Right renal cortex interstitium (tissue), 3 donors: ENCODE measurements at places on chromosomes 16 and 17. TPM values are rescaled to one million over a fixed set of nuclear protein-coding genes. Genes with fewer than 3 reads are reported as not detected.

DNA sequence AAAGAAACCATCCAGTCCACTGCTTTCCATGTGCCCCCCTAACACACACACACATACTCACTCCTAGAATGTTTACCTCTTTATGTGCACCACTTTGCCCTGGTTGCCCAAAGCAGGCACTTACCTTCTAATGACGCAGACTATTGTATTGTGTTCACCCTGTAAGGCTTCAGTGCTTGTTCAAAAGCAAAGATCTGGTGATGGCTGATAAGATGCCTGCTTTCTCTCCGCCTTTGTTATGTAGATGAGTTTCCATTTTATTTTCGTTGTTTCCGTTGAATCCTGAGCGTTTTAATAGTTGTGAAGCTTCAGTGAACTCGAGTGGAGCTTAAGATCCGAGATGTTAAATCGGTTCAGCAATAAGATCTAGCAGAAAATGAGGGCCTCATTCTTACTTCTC, 452.7 kb downstream of the TMEM114 start:
- no peak for DNase-seq

DNA sequence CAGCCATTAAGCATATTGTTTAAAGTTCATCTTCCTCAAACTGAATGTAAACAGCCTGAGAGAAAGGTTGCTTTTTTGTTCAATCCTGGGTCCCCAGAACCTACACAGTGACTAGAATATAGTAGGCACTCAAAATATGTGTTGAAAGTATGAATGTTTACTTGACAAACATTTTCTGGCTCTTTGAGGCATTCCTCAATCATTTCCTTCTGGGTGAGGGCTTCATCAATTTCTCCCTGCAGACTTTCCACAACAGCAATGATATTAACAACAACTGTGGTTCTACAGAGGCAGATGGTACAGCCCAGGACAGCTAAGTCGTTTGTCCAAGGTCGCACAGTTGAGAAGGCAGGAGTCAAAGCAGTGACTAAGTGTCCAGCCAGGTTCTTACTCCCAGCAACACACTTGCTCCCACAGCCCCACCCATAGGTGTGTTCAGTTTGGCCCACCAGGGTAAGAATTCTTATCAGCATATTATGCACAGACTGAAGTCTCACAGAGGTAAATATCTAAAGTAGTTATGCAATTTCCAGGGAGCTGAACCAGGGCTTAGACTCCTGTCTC, 61.1 kb downstream of the HS3ST3B1 start:
- DNase-seq: no peak

DNA sequence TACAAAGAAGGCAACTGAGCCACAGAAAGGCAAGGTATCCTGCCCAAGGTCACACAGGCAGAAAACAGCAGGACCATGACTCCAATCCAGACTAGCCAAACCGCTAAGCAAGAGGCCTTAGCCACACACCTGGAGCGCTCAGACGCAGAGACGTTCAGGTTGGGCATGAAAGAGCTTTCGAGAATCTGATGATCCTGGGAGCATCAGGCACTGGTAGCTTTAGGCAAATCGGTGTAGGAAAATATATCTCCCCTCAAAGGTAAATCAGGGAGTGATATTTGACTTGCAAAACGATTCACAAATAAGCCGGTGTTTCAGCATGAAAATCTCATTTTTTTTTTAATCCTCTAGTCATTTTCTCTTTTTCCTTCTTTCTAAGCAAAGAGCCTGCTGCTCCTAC, 279.0 kb downstream of the MRTFB start:
- DNase-seq: no peak

GRCh38 chr16:83912519-83913244, 13.8 kb downstream of the MLYCD start:
- DNase-seq: no peak

AIPL1 gene
- polyA plus RNA-seq: 0.19 TPM

AANAT gene
- polyA plus RNA-seq: not detected
